ENCODE measurements at places on chromosomes 6 and 20. TPM values are rescaled to one million over a fixed set of nuclear protein-coding genes. Genes with fewer than 3 reads are reported as not detected.

Gene RBL1
- total RNA-seq, result 7.0 TPM

DNA sequence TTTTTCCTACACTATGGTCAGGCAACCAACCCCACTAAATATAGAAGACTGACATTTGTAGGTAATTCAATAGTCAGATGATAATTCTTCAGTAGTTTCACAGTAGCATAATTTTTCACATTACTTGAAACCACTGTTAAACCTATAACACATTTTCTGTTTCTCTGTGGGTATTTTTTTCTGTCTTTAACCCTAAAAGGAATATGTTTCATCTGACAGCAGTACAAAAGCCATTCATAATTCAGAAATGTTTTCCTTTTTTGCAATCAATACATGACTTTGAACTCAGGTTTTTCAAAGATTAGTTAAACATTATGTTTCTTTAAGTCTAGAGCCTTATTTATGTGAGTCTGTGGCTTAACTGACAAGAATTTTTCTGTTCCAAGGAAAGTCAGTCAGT, 128.6 kb upstream of the RUNX2 start:
- H3K27ac ChIP-seq, result no peak overlapping the region
- no peak overlapping the region for H3K4me3 ChIP-seq
- no peaks in the 10 kb centered on the region for H3K36me3 ChIP-seq
- no peaks in the 10 kb centered on the region for H3K4me1 ChIP-seq
- H3K27me3 ChIP-seq, result no peaks in the 10 kb centered on the region

DNA sequence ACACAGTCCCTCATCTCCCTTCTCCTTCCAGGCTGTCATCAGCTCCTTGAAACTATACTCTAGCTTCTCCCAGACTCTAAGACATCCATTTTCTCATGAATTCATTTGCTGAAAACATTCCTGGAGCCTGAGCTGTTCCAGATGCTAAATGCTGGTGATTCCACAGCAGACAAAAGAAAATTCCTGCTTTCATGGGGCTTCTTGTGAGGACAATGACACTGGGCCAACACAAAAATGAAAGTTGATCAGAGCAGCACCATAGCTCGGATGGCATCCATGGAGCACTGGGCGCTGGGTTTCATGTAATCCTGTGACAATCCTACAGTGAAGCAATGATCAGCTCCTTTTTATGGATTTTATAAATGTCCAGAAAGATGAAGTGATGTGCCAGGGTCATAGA, 47.4 kb upstream of the STX16 start:
- H3K4me3 ChIP-seq, result no peak overlapping the region
- DNase-seq, result peak; percentile 61
- H3K27me3 ChIP-seq, result no peaks in the 10 kb centered on the region
- no peak overlapping the region for H3K27ac ChIP-seq
- peaks cover 10% of the 10 kb centered on the region for H3K4me1 ChIP-seq

DNA sequence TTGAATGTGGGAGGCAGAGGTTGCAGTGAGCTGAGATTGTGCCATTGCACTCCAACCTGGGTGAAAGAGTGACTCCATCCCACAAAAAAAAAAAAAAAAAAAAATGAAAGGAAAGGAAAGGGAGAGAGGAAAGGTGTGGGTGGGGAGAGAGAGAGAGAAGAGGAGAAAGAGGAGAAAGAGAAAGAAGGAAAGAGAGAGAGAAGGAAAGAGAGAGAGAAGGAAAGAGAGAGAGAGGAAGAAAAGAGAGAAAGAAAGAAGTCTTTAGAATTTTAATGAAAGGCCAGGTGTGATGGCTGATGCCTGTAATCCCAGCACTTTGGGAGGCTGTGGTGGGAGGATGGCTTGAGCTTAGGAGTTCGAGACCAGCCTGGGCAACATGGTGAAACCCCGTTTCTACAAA, 7.7 kb upstream of the BCAS4 start:
- peaks cover 19% of the 10 kb centered on the region for H3K4me1 ChIP-seq
- H3K27ac ChIP-seq, result no peak overlapping the region
- H3K4me3 ChIP-seq, result no peak overlapping the region
- no peaks in the 10 kb centered on the region for H3K36me3 ChIP-seq
- H3K27me3 ChIP-seq, result no peaks in the 10 kb centered on the region

DNA sequence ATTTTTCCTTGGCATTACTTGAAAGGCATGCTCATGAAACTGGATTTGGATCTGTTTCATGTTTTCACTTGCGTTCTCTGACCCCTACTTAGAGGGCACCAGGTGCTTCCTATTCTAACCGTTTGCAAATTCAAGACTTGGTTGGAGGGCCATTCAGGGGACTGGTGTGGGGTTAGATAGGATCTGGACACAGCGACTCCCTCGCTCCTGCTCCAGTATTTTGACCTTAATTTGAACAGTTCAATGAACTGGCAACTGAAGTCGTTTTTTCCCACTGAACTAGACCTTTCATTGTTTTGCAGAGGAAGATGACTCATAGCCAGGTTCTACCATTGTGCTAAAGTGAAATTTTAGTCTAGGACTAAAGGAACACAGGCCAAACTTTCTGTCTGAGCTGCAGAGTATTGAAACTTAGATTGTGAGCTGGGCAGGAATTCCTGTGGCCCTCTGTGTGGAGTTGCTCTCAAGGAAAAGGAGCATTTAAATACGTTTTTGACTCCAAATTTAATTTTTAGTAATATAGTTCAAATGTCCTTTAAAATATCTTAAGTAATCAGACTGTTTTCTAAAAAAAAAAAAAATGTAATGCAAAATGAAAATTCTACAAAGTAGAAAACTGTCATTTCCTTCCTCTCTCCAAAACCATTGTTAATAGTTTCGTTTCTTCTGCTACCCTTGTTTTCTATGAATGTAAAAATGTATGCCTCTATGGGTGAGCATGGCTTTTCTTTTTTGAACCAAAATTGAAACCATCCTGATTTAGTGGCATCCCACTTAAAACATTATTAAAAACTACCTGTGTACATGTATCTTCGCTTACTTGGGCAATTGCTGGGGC, 64.8 kb downstream of the UTRN start:
- peaks cover 40% of the 10 kb centered on the region for H3K4me1 ChIP-seq
- H3K27ac ChIP-seq, result peak overlapping the region; percentile 45
- no peaks in the 10 kb centered on the region for H3K36me3 ChIP-seq
- H3K27me3 ChIP-seq, result no peaks in the 10 kb centered on the region
- H3K4me3 ChIP-seq, result 0 out of 2 replicates have a peak overlapping the region, but pooled peaks have one; percentile 10

- no peak overlapping the region for H3K27ac ChIP-seq
- DNase-seq, result no peak
- no peaks in the 10 kb centered on the region for H3K27me3 ChIP-seq
Measured at GRCh38 chr6:89471287-89471867, 38.4 kb downstream of the ANKRD6 start.

GRCh38 chr6:121830736-121831135, 395.3 kb downstream of the GJA1 start:
- H3K36me3 ChIP-seq, result no peaks in the 10 kb centered on the region
- no peak overlapping the region for H3K4me3 ChIP-seq
- H3K27me3 ChIP-seq, result no peaks in the 10 kb centered on the region
- H3K27ac ChIP-seq, result no peak overlapping the region

DNA sequence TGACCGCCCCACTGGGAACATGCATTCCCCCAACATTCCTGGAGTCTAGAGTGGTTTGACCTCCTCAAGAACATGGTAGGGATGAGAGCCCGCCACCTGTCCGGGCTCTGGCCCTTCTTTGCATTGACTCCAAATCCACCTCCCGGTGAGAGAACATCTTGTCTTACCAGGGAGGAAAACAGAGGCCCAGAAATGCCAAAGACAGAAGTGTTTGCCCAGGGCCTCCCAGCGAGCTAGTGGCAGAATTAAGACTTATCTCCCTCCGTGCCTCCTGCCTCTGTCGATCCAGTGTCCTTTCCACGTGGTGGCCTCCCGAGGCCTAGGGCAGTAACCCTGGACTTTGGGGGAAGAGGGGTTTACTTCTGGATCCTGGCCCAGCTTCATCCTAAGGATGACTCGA, 134.8 kb downstream of the JPH2 start:
- no peak for DNase-seq
- H3K36me3 ChIP-seq, result no peaks in the 10 kb centered on the region
- H3K4me3 ChIP-seq, result no peak overlapping the region
- H3K27ac ChIP-seq, result no peak overlapping the region

DNA sequence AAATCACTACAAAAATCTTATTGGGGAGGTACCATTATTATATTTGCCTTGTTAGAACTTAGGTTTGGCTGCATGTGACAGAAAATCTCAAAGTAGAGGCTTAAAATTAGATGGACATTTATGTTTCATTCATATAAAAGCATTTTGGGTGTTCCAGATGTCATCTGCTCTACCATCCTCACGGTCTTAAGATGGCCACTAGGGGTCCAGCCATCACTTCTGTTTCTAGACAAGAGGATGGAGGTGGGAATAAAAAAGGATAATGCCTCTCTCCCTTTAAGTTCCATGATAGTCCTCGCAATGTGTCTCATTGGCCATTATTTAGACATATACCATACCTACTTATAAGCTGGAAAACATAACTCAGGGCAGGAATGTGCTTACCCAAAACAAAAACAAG, 929.5 kb downstream of the KIF16B start:
- no peak overlapping the region for H3K4me3 ChIP-seq
- peak; percentile 32 for DNase-seq
- no peaks in the 10 kb centered on the region for H3K27me3 ChIP-seq

- peak overlapping the region; percentile 54 for H3K4me3 ChIP-seq
- H3K36me3 ChIP-seq, result no peaks in the 10 kb centered on the region
- H3K27me3 ChIP-seq, result no peaks in the 10 kb centered on the region
- no peak overlapping the region for H3K27ac ChIP-seq
Measured at GRCh38 chr6:23003671-23004467, 434.5 kb downstream of the HDGFL1 start.
